ENCODE measurements at places on chromosomes 11 and 22. TPM values are rescaled to one million over a fixed set of nuclear protein-coding genes. Genes with fewer than 3 reads are reported as not detected.

Gene PACSIN3
- 21.4 TPM for total RNA-seq

GRCh38 chr11:86625544-86625943, 46.9 kb downstream of the ME3 start:
- no peak overlapping the region for H3K4me3 ChIP-seq
- no peak overlapping the region for H3K27ac ChIP-seq
- no peak for DNase-seq
- H3K4me1 ChIP-seq = no peaks in the 10 kb centered on the region
- no peaks in the 10 kb centered on the region for H3K36me3 ChIP-seq

Gene POU2AF1
- total RNA-seq = 35.2 TPM

- H3K27me3 ChIP-seq = no peaks in the 10 kb centered on the region
- DNase-seq = no peak
- H3K36me3 ChIP-seq = no peaks in the 10 kb centered on the region
- peaks cover 31% of the 10 kb centered on the region for H3K4me1 ChIP-seq
Observed at GRCh38 chr22:37199760-37200108, 11.7 kb upstream of the C1QTNF6 start.

Gene KCNJ1
- not detected for total RNA-seq

Gene SLC1A2
- total RNA-seq = not detected

DNA sequence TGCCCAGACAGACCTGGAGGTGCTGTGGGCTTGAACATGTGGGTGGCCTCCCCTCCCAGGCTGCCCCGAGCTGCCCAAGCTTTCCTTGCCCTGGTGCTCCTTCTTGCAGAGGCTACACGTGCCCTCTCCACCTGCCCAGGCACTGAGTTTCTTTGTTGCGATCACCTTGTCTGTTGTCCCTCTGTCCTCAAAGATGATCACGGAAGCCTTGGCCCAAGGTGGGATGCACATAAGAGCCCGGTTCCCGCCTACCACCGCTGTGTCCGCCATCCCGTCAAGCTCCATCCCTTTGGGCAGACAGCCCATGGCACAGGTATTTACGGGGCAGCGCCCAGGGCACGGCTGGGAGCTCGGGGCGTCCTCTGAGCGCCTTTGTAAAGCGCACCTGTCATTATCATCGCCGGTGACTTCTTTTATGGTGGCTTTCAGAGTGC, 67.5 kb downstream of the MED15 start:
- no peak overlapping the region for H3K27ac ChIP-seq
- no peaks in the 10 kb centered on the region for H3K27me3 ChIP-seq
- peaks cover 26% of the 10 kb centered on the region for H3K4me1 ChIP-seq
- DNase-seq = no peak
- H3K36me3 ChIP-seq = peaks cover 74% of the 10 kb centered on the region

Gene RIN1
- 1.5 TPM for total RNA-seq

- no peak overlapping the region for H3K27ac ChIP-seq
- H3K36me3 ChIP-seq = no peaks in the 10 kb centered on the region
- no peak overlapping the region for H3K4me3 ChIP-seq
- H3K27me3 ChIP-seq = peaks cover 13% of the 10 kb centered on the region
- no peaks in the 10 kb centered on the region for H3K4me1 ChIP-seq
Observed at GRCh38 chr11:102237096-102237735, 80.1 kb upstream of the BIRC3 start.

Gene FGF19
- not detected for total RNA-seq

Gene NUMA1
- 174 TPM for total RNA-seq

Gene BRSK2
- total RNA-seq = 1.5 TPM

- no peak overlapping the region for H3K27ac ChIP-seq
- H3K36me3 ChIP-seq = no peaks in the 10 kb centered on the region
- no peak overlapping the region for H3K4me3 ChIP-seq
- H3K4me1 ChIP-seq = no peaks in the 10 kb centered on the region
- no peak for DNase-seq
- peaks cover 1% of the 10 kb centered on the region for H3K27me3 ChIP-seq
Observed at GRCh38 chr22:42414565-42415303, 17.5 kb downstream of the NFAM1 start.

- H3K4me3 ChIP-seq = no peak overlapping the region
- no peak for DNase-seq
- no peaks in the 10 kb centered on the region for H3K27me3 ChIP-seq
- H3K4me1 ChIP-seq = no peaks in the 10 kb centered on the region
Observed at GRCh38 chr22:46467006-46467405, 70.4 kb downstream of the CELSR1 start.

Gene CADM1
- total RNA-seq = 2.9 TPM

Gene TEAD1
- total RNA-seq = 1.3 TPM

- H3K27me3 ChIP-seq = no peaks in the 10 kb centered on the region
- DNase-seq = no peak
- peak overlapping the region; percentile 91 for H3K27ac ChIP-seq
- peaks cover 17% of the 10 kb centered on the region for H3K4me1 ChIP-seq
- H3K4me3 ChIP-seq = no peak overlapping the region
Observed at GRCh38 chr11:47393163-47394049, 15.0 kb upstream of the SLC39A13 start.

DNA sequence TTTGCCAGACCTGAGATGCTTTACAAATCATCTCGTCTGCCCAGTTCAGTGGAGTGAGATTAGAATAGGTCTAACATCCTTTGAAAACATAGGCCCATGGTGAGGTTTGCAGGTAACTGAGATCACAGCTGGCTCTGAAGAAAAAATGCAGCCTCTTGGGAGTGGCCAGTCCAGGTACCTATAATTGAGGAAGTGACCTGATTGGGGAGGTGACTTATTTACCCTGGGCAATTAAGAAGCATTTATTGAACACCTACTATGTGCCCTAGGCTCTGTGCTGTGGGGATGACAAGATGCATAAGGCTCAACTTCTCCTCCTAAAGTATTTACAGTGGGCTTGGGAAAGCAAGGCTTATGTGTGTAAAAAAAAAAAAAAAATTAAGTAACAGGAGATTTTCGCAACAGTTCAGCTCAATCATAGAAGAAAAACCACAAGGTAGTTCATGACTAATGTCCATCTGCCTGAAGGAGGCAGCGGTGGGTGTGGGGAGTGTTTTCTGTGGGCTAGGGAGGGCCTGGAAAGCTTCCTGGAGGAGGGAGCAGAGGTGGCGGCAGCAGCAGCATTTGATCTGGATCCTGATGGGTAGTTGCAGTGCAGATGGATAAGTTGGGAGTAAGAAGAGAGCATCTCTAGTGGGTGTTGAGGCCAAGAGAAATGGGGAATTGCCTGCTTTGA, 16.1 kb downstream of the MICAL2 start:
- H3K4me1 ChIP-seq = peaks cover 76% of the 10 kb centered on the region
- DNase-seq = no peak
- H3K4me3 ChIP-seq = no peak overlapping the region
- H3K36me3 ChIP-seq = peaks cover 48% of the 10 kb centered on the region
- H3K27ac ChIP-seq = peak overlapping the region; percentile 71

Gene C22orf31
- not detected for total RNA-seq

Gene OR8G1
- total RNA-seq = not detected

DNA sequence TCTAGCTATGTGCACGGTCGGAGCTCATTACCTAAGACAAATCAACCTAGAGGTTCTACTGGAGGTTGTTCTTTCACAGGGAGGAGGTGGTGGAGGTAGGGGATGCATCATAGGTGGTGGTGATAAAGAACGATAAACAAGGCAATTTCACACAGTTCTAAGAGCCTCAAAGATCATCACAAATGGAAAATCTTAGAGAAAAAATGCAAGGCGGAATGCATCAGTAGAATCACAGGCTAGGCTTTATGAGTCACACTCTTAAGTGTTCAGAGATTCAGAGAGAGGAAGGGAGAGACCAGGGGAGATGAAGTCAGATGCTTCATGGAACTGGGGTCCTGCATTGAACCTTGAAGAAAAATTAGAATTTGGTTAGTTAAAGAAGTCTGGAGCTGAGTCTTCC, 58.3 kb downstream of the TMPRSS5 start:
- no peaks in the 10 kb centered on the region for H3K36me3 ChIP-seq
- no peak for DNase-seq
- H3K27ac ChIP-seq = peak overlapping the region; percentile 24
- H3K4me3 ChIP-seq = no peak overlapping the region

Gene B3GAT1
- 0.27 TPM for total RNA-seq

Measured in activated T-helper 2 cell treated with anti-CD3 and anti-CD28 coated beads, Interferon-gamma antibody, Interleukin-2, Interleukin-4, amounts not matched to agents 10 μg/mL and 5 μg/mL and 100 μg/mL, durations not matched to agents 14 hours and 24 hours and 36 hours (primary cell).